ENCODE measurements at places on chromosomes 12 and 14.

DNA sequence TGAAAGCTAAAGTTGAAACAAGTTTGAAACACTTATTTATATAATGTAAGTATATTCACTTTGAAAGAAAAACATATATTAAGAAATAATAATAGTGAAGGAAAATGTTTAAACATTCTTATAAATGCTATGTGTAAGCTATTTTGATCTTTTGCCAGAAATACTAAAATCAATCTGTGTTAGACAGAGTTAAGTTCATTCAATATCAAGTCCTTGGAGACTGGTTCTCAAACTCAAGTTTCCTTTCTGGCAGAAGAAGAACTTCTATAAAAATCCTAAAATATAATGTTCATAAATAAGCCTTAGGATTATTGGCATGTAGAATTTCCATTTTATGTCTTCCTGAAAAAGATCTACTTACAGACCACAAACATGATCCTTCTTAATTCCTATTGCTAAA is 45.3 kb downstream of the TAOK3 start:
- DNase-seq, result no peak

- no peak for DNase-seq
These were observed 166.3 kb upstream of the PTPRQ start for GRCh38 chr12:80277732-80278131.

GRCh38 chr14:69921052-69921451 is 41.8 kb downstream of the SMOC1 start:
- no peak for DNase-seq

GRCh38 chr12:111599453-111600204 is 514 bp upstream of the ATXN2 start:
- DNase-seq, result peak; percentile 88

DNA sequence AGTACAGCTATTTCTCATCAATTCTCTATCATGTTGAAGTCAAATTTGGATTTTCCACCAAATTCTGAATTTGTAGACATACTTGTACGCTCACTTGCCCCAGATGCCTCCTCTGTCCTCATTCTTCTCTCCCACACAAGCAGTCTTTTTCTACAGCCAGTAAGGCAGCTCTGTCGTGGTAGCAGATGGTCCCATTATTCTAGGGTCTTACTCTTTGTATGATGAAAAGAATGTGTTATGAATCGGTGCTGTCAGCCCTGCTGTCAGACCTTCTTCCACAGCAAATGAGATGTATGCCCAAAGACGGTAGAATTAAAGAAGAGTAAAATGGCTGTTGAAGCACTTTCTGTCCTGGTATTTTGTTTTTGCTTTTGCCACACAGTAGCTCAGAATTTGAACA is 17.2 kb upstream of the PAPLN start:
- DNase-seq, result no peak

- DNase-seq, result no peak
These were observed 256.0 kb downstream of the PCNX1 start for GRCh38 chr14:71163050-71163841.

- DNase-seq, result no peak
These were observed 90.2 kb downstream of the CALM1 start for GRCh38 chr14:90487031-90487430.

GRCh38 chr12:48960834-48961233 is 3.5 kb upstream of the ARF3 start:
- DNase-seq, result no peak

GRCh38 chr14:100981809-100982208 is 78.3 kb upstream of the RTL1 start:
- DNase-seq, result no peak

GRCh38 chr12:110084314-110085015 is 36.1 kb upstream of the C12orf76 start:
- DNase-seq, result no peak

DNA sequence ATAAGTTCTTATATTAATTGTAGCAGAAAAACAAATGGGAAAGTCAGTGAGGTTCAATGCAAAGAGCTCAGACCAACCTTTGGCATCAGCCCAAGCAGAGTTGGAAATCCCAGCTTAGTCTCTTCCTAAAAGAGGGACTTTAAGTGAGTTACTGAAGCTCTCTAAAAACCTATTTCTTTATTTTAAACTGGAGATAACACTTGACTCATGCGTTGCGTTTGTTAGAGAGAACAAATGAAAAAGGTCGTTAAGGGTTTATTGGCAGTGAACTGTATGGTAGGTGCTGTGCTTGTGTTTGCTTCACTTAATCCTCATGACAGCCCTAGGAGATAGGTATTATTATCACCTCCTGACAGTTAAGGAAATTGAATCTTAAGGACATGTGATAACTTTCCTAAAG is 396.5 kb downstream of the RAD51B start:
- DNase-seq, result no peak

- no peak for DNase-seq
These were observed 408.5 kb upstream of the RGS6 start for GRCh38 chr14:71523630-71524319.

- no peak for DNase-seq
These were observed 52.1 kb downstream of the LRCOL1 start for GRCh38 chr12:132558042-132558856.

DNA sequence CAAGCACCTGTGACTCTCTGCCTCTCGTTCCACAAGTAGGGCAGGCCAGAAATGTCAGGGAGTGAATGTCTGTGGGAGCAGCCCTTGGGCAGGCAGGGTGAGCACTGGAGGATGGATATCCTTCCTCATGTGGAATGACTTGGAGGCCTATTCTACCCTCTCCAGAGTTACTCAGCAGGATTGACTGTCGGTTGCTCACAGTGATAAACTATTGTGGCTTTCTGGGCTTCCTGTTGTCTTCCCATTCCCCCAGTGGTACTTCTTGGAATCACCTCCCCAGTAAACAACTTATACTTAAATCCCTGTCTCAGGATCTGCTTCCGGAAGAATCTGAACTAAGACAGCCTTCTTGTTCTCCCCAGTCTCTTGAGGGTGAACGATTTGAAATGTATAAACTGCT is 79.6 kb upstream of the MANSC4 start:
- no peak for DNase-seq

DNA sequence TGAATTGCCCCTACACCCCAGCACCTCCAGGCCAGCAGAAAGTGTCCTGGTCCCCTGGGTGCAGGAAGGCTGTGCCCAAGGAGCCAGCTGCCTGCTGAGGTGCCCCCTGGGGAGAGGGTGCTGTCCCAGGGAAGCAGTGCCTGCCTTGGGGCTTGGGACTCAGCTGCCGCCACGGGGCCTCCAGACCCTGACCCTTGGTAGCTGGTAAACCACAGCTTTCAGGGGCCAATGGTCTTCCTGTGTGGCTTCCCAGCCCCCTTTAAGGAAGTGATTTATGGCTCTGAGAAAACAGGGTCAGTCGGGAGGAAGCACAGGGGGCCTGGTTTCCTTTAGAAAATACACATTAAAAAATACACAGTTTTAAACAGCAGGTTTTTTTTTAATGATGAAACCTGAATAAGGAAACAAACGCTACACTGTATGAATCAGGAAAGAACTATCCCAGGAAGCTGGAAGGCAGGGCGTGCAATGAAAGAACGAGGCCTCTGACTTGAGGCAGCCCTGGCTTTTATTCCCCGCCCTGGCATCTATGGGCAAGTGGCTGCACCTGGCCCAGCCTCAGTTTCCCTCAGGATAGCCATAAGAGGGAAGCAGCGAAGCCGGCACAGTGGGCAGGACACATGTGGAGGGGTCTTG is 40.6 kb upstream of the EML1 start:
- DNase-seq, result no peak

GRCh38 chr14:74415115-74415437 is 10.9 kb downstream of the SYNDIG1L start:
- no peak for DNase-seq

- no peak for DNase-seq
These were observed 154.0 kb downstream of the ITPR2 start for GRCh38 chr12:26678697-26679660.

- no peak for DNase-seq
These were observed 57.9 kb downstream of the GNS start for GRCh38 chr12:64701283-64701682.

GRCh38 chr12:121806546-121807423 is 3.0 kb downstream of the SETD1B start:
- DNase-seq, result no peak

- DNase-seq, result no peak
These were observed 122.7 kb upstream of the SLCO1C1 start for GRCh38 chr12:20572451-20572850.

- DNase-seq, result no peak
These were observed 468.5 kb upstream of the MGAT4C start for GRCh38 chr12:86724716-86725115.

- DNase-seq, result no peak
These were observed 199.2 kb downstream of the NOVA1 start for GRCh38 chr14:26398616-26399015.

DNA sequence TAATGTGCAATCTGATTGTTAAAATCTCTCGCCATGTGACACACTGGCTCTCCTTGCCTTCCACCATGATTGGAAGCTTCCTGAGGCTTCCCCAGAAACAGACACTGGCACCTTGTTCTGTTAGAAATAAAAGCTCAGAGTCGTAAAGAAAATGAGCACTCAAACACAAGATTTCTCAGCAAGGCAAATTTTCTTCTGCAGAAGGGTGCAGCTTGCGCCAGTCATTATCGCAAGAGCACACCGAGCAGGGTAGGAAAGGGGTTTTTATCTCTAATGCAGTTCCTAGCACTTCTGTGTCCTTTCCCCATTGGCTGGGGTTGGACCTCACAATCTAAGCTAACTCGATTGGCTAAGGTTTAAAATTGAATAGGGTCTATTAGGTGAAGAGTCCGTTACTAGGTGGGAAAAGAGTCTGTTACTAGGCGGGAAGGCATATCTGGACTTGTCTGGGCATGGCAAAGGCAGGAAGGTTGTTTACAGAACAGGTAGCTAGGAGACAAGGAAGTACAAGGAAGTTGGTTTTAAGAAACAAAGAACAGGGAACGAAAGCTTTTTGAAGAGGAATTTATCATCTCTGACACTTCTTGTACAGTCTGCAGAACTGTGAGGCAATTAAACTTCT is 62.6 kb upstream of the BICD1 start:
- DNase-seq, result no peak

DNA sequence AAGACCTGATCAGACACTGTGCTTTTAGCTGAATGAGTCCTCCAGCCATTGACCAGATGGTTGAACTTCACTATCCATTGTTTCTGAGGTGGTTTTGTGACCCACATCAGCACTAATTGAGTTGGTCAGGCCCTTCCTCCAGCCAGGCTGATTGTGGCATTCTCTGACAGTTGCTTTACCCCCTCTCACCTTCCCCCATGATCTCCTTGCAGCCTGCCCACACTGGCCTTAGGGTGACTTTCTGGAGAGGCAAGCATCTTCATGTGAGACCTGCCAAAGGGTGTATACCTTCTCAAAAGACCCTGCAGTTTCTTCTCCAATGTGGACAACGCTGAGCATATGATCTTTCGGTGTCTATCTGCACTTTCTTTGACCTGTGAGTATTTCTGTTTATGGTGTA is 83.9 kb downstream of the GPATCH2L start:
- no peak for DNase-seq

DNA sequence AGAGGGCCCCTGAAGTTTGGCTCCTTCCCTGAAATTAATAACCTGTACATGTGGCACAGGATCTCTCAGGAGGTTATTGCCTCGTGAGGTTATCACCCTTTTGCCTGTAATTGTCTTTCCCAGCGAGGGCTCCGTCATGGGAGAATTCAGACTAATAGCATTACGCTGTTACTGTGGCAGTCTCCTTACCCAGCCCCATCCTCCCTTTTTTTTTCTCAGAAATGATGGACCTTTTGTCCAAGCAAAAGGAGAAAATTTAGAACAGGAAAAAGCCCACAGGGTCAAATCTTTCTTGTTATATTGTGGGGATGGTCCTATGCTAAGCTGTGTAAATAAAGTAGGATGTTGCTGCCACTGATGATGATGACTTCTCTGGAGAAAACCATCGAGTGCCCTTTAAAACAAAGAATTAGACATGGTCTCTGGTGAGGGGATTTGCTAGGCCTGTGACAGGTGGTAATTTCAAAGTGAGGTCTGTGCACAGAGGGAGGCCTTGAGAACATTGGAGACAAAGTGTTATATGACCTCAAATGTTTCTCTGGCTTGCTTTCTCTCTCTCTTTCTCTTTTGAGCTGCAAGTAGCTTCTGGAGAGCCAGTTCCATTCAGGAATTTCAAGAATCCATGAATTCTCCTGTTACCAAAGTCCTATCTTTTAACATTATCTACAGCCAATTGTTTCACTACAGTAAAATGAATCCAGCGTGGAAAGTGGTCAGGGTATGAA is 357.2 kb downstream of the BMP4 start:
- DNase-seq, result no peak

DNA sequence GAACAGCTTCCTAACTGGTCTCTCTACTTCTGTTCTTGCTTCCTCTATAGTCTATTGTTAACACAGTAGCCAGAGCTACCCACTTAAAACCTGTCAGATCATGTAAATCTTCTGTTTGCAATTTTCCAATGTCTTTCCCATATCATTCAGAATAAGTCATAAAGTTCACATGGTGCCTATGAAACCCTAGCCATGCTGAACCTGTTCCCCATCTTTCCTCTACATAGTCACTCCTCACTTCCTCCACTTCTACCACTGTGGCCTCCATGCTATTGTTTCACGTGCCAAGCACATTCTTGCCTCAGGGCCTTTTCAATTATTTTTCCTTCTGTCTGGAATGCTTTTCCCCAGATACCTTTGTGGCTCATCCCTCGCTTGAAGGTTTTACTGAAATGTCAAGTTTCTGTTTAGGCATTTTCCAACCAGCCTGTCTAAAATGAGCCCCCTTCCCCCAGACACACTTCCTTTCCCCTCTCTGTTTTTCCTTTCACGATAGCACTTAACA is 132.1 kb downstream of the DYRK2 start:
- DNase-seq, result no peak

DNA sequence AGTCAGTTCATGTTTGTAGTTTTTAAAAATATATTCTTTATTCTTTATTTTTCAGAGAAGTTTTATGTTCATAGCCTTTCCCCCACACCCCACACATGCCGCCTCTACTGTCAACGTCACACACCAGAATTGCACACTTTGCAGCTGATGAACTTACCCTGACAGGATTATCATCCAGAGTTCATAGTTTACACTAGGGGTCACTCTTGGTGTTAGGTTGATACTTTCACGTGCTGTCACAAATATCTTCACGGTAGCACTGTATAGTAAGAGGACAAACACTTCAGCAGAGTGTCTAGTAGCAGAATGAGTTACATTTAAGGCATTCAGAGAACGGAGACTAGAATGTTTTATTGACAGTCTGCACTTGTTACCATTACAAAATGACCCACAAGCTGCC is 5.1 kb downstream of the DPPA3 start:
- no peak for DNase-seq

- no peak for DNase-seq
These were observed 8.7 kb downstream of the MMP17 start for GRCh38 chr12:131836714-131837397.

- no peak for DNase-seq
These were observed 1263.0 kb downstream of the LRFN5 start for GRCh38 chr14:42869681-42870080.

DNA sequence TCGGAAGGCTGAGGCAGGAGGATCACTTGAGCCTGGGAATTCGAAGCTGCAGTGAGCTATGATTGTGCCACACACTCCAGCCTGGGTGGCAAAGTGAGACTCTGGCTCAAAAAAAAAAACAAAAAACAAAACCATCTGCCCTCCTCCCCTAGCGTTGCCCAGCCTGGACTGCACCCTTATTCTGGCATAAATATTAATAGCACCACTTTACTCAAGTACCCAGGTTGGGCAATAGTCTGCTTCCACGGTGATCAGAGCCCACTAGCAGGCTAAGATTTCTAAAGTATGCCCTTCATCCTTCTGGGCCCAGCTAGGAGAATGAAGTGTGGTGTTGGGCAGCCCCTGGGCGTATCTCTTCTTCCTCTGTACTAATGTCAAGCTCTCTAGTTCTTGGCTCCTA is 33.3 kb downstream of the KCTD10 start:
- DNase-seq, result no peak
